ENCODE measurements at places on chromosomes 2 and 18. TPM values are rescaled to one million over a fixed set of nuclear protein-coding genes. Genes with fewer than 3 reads are reported as not detected.

DNA sequence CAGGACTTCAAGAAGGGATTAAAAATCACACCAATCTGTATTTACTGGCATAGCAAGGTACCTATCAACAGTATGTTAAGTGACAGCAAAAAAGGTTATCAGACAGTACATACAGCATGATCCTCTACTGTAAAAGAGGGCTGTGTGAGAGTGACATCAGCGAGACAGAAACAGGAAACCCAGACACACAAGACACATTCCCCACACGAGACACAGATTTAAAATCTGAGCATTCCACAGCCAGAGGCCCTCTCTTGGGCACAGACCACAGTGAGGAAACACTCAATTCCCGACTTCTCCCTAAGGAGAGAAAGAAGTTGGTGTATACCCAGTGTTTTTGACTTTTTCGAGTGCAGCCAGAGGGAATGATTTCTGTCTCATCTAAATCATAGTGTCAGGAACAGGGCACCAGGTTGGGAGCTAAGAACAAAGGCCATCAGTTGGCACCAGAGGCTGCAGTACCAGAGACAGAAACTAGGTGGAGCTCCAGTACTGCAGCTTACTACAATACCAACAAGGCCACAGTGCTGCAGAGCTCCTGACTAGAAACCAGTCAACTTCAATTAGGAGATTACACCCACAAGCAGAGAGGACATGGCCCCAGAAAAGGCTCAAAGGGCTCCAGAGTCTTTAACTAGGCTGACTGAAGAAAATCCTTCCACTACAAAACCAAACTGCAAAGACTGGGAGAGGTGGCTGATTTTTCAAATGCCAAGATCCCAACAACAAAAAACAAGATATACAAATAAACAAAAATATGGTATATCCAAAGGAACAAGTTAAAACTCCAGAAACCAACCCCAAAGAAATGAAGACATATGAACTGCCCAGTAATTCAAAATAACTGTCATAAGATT, 41.0 kb downstream of the UNC50 start:
- peak; percentile 83 for DNase-seq

The SETBP1 gene
- 24.1 TPM for total RNA-seq

DNA sequence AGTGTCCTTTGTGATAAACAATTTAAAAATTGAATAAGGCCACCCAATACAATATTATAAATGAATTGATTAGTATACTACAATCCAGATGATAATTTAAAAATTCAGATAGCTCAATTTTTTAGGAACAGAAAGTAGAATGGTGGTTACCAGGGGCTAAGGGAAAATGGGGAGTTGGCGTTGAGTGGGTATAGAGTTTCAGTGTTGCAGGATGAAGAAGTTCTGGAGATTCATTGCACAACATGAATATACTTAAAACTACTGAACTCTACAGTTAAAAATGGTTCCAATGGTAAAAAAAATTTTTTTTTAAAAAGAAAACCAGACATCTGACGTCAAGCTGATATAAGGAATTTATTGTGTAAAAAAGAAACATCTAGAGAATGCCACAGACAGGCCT, 20.9 kb downstream of the SLC39A6 start:
- no peak for DNase-seq

The CPO gene
- 0.50 TPM for total RNA-seq

The SLC16A14 gene
- total RNA-seq: 5.8 TPM

All from right cardiac atrium (tissue), 5 donors.